Activated T-helper 1 cell treated with Interleukin-2 at 50 U/mL for 16 hours (primary cell): ENCODE measurements at places on chromosomes 1 and 21.

DNA sequence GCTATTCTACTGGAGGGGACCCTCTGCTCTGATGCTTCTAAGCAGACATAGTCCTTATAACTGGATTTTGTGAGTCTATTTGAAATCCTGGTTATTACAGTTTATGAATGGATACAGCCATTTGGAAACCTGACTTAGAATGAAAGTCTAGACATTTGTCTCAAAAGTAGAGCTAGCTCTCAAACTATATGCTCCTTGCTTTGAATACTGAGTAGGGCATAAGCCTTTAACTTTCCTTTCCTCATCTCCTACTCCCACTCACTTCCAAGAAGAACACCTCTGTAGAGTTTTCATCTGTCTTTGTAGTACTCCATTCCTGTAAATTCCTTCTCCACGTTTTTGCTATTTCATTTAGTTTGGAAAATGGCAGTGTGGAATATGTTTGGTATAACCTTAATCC is 9.0 kb upstream of the ARID1A start:
- no peak for DNase-seq

DNA sequence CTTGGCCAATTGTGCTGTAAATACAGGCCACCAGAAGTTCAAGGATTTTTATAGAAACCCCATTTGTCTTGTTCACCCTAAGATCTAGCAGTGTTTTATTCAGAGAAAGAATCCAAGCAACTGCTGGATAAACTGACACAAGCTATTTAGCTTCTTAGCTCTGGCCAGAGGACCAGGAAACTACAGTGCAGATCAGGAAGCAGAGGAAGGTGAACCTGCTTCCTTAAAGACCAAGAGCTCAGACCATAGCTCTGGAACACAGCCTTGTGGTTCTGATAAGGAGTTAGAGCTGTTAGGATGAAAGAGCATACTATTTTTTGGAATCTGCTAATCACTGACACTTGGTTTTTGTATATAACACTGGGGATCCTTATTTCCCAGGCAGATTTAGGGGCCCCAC is 5.2 kb upstream of the CCDC17 start:
- DNase-seq, result no peak

- no peak for DNase-seq
These were observed 14.3 kb downstream of the SLC2A1 start for GRCh38 chr1:42944246-42944928.

DNA sequence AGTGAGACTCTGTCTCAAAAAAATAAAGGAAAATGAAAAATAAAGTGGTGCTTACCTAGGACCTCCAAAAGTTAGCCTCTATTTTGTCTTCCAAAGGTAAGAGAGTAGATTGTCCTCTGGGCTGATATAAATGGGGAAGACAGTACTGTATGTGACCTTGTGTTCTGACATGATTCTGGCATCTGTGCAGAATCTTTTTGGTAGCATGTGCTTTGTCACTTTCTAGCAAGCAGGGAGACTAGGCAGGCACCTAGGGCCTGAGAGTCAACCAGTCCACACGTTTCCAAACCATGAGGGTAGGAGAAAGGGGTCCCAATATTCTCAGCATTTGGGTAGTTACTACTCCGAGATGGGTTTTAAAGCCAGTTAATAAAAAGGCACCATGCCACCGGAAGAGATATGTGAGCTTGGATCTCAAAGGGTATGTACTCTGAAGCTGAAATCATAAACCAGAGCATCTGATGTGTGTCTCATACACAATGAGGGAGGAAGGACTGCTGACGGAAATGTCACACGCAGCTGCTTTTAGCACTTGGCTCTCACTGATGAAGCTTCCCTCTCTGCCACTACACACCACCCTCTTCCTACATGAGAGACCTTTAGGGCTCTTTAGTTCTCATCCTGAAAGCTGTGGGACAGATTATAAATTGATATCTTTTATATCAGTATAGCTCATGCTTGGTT is 27.0 kb upstream of the SLC16A1 start:
- DNase-seq, result no peak

GRCh38 chr1:205570796-205571537 is 60.8 kb downstream of the ELK4 start:
- no peak for DNase-seq

GRCh38 chr1:64976361-64976760 is 10.0 kb upstream of the JAK1 start:
- DNase-seq, result no peak

DNA sequence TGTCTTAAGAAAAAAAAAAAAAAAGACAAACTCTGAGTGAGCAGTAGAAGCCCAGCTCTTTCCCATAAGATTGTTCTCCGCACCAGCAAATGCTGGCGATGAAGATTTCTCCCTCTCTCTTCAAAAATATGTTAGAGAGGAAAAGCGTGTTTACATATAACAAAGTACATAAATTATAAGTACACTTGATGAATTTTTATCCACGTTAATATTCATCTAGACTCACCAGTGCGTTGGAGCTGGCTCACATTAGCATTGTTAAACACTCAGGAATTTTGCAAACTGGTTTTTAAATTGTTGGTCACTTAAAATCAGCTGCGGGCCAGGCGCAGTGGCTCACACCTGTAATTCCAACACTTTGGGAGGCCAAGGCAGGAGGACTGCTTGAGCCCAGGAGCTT is 56.0 kb downstream of the RUNX3 start:
- no peak for DNase-seq

DNA sequence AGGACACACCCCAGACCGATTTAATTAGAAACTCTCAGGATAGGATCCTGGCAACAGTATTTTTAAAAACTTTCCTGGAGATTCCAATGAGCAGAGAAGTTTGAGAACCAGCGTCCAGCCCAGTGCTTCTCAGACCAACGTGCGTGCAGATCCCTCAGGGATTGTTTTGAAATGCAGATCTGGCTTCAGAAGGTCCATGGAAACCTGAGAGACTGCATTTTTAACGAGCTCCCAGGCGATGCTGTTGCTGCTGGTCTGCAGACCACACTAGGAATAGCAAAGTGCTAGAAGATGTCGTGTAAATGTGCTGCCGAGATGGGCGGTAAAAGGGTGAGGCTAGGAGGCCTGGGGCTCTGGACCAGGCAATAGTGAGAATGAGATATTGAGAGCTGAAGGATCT is 18.4 kb upstream of the CASQ1 start:
- DNase-seq, result no peak

DNA sequence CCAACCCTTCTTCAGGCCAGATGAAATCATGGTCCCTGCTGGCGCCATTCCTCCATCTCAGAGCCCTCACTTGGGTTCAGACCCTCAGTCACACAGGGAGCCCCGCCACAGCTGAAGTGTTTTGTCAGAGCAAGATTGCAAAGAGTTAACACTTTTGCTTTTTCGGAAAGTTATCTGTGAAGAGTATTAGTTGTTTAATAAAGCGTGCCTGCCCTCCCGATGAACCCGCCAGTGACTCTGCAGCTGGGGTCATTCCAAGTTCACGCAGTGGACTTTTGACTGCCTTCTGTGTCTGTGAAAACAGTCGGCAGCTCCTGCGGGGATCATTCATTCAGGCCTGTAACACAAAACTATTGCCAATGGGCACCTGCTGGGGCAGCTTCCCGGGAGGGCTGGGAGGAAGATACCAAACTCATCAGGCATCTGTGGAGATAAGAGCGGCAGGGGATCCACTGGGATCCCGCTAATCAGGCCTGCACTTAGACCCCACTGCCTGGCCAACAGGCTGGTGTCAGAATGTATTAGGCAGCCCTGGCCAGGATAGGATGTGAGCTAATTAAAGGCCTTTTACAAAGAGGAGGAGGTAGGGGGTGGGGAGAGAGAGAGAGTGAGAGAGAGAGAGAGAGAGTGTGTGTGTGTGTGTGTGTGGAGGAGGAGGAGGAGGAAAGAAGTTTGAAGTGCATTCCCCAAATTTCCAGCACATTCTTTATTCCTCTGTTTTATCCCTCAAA is 184.5 kb downstream of the DHRS3 start:
- no peak for DNase-seq

DNA sequence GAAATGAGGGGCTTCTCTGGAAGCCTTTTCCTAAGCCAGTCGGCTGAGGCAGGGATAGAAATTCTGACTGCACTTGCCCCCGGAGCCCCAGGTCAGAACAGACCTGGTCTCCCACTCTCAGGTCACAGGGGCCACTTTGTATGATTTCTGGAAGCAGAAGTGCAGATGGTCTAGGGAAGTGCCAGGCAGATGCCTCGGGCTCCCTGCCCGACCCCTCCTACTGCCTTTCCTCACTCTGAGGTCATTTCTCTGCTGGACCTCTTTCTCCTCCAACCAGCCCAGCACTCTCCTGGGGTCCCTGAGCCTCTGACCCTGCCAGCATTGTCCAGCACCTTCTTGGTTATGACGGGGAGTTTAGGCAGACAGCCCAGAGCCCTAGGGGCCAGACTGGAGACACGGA is 8.7 kb downstream of the RUNX3 start:
- no peak for DNase-seq
